Progenitor cell of endocrine pancreas (in vitro differentiated cells): ENCODE measurements at places on chromosomes 11 and 22. TPM values are rescaled to one million over a fixed set of nuclear protein-coding genes. Genes with fewer than 3 reads are reported as not detected.

Gene TOP3B
- 81.1 and 83.3 TPM in 2 replicates for total RNA-seq

Gene MMP1
- 0.24 and 1.3 TPM in 2 replicates for total RNA-seq

DNA sequence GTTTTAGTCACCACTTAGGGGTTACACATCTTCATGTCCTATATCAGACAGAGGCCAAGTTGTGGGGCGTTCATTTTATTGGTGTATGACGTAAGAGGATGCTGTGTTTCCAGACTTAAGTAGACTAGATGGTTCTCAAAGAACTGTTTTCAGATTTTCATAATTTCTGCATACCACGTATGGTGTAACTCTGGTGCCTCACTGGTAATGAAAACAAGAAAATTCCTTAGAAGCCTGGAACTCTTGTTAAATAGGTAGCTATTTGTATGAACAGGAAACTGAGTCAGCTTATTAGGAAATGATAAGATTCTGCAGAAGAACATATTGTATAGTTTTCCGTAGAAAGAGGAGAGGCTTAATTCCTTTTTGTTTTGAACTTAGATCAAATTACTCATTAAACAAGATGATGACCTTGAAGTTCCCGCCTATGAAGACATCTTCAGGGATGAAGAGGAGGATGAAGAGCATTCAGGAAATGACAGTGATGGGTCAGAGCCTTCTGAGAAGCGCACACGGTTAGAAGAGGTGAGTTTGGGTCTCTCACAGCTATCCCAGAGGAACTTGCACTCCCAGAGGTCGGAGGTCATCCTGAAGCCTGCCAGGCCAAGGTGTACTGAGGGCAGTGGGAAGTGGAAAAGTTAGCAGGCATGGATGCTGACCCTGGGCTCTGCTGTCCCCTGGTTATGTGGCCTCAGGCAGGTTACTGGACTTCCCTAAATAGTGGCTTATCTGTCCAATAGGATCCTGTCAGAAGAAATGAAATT lies 3.9 kb downstream of the CDC45 start:
- no peak for DNase-seq

- DNase-seq = no peak
Measured at GRCh38 chr22:39351689-39352214, 2.0 kb downstream of the SYNGR1 start.

DNA sequence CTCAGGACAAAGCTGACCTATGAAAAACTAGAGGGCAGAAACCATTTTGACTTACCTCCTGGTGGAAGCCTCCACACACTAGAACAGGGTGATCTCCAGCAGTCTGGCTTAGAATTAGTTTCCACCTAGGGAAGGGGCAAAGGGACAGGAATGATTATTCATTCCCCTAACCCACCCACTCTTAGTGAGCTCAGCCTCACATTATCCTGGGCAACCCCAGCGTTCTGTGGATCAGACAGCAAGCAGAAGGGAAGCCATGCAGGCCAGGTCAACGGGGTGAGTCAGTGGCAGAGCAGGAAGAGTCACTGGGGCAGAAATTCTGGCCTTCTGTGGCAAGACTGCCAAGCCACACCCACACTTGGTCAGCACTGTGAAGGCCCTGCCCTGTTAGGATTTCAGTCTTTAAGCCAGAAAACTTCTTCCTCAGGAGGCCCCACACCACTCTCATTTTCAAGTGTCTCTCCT lies 10.5 kb downstream of the NUMA1 start:
- no peak for DNase-seq

Gene ADM2
- total RNA-seq = 2.9 and 3.2 TPM in 2 replicates

GRCh38 chr11:110973401-110973980 lies 261.3 kb upstream of the ARHGAP20 start:
- no peak for DNase-seq
